ENCODE measurements at places on chromosomes 1 and 21. TPM values are rescaled to one million over a fixed set of nuclear protein-coding genes. Genes with fewer than 3 reads are reported as not detected.

GRCh38 chr1:44154049-44154448 is 12.6 kb upstream of the KLF18 start:
- H3K27me3 ChIP-seq: no peaks in the 10 kb centered on the region
- no peak overlapping the region for H3K27ac ChIP-seq
- H3K36me3 ChIP-seq: no peaks in the 10 kb centered on the region
- no peaks in the 10 kb centered on the region for H3K4me1 ChIP-seq

GRCh38 chr21:44789880-44790279 is 11.7 kb downstream of the UBE2G2 start:
- no peak overlapping the region for H3K27ac ChIP-seq
- DNase-seq: no peak

GRCh38 chr1:63982201-63982600 is 208.4 kb downstream of the ROR1 start:
- H3K27me3 ChIP-seq: no peaks in the 10 kb centered on the region
- H3K27ac ChIP-seq: no peak overlapping the region
- no peak overlapping the region for H3K4me3 ChIP-seq
- no peaks in the 10 kb centered on the region for H3K36me3 ChIP-seq
- no peak for DNase-seq
- no peaks in the 10 kb centered on the region for H3K4me1 ChIP-seq

DNA sequence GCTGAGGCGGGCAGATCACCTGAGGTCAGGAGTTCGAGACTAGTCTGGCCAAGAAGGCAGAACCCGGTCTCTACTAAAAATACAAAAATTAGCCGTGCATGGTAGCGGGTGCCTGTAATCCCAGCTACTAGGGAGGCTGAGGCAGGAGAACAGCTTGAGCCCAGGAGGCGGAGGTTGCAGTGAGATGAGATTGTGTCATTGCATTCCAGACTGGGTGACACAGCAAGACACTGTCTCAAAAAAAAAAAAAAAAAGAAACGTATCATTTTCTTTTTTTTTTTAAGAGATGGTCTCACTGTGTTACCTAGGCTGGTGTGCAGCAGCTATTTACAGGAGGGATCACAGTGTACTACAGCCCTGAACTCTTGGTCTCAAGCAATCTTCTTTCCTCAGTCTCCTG is 47.3 kb downstream of the ITGB3BP start:
- H3K4me1 ChIP-seq: no peaks in the 10 kb centered on the region
- no peak overlapping the region for H3K4me3 ChIP-seq
- H3K27me3 ChIP-seq: no peaks in the 10 kb centered on the region
- no peak for DNase-seq

- no peaks in the 10 kb centered on the region for H3K4me1 ChIP-seq
- H3K27me3 ChIP-seq: no peaks in the 10 kb centered on the region
- H3K4me3 ChIP-seq: no peak overlapping the region
- no peak overlapping the region for H3K27ac ChIP-seq
- peak; percentile 41 for DNase-seq
Observed at GRCh38 chr1:182595641-182596240, 6.7 kb upstream of the RNASEL start.

Gene CDK11A
- polyA plus RNA-seq: 18.4 TPM

Gene LORICRIN
- not detected for polyA plus RNA-seq

Gene RNU1-1
- not detected for polyA plus RNA-seq

Gene ICOSLG
- polyA plus RNA-seq: 2.3 TPM
